ENCODE measurements at places on chromosomes 4 and X.

GRCh38 chr4:75235359-75235951, 278.7 kb downstream of the RCHY1 start:
- no peak for DNase-seq

DNA sequence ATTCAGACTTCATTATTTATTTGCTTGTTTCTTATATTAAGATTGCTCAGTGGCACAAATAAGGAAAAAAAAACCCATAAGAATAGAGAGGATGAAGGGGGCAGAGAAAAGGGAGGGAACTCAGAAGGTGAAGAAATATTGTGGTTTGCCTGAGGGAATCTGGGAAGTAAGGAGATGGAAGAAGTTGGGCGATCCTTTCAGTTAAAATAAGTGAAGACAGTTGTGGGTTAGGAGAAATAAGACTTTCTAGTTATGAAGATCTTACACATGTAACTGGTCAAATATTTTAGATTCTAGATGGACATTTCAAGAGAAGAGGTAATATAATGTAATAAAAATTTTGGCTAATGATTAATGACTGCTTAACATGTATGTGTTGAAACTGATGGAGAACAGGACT, 138.7 kb upstream of the LIMCH1 start:
- no peak for DNase-seq

DNA sequence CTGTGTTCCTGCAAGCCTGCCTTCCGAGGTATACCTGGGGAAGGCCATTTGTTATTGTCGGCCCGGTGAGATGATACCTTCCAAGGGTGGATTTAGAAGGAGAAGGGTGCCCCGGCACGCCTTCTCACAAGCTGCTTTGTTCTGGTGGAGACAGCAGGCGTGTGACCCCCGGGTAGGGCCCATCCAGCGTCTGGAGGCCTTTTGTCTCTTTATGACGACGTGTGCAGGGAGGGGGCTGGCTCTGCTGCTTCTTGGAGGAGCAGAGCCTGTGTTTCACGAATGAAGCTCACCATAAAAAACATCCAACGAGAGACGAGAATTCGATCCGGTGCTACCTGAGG, 45.3 kb downstream of the SHOX start:
- DNase-seq, result no peak

DNA sequence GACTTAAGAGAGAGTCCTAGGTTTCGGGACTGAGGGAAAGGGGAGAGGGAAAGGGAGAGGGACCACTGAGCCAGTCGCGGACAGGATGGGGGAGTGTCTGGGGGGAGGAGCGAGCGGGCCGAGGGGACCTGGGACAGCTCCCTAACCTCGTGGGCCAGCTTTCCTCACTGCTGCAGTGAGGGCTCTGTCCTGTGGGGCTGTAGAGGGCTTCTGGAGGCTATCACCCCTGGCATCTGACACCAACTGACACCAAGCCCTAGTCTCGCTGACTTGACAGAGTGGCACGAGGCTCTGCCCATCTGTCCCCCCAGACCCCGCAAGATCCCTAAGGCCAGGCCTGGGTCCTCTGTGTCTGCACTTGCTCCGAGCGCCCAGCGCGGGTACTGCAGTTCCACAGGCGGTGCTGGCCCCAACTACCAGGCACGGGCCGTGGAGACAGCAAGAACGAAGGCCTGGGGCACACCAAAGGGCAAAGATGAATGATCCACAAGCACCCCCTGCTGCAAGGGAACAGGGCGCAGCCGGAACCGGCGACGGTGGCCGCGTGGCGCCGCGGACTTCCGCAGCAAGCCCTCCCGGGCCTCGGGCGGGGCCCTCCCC, 465 bp downstream of the HAUS7 start:
- no peak for DNase-seq

GRCh38 chr4:48475770-48476169, 7.4 kb upstream of the SLC10A4 start:
- DNase-seq, result no peak

GRCh38 chrX:118225711-118226428, 109.3 kb upstream of the KLHL13 start:
- no peak for DNase-seq

GRCh38 chr4:5969777-5970176, 48.5 kb downstream of the C4orf50 start:
- no peak for DNase-seq

DNA sequence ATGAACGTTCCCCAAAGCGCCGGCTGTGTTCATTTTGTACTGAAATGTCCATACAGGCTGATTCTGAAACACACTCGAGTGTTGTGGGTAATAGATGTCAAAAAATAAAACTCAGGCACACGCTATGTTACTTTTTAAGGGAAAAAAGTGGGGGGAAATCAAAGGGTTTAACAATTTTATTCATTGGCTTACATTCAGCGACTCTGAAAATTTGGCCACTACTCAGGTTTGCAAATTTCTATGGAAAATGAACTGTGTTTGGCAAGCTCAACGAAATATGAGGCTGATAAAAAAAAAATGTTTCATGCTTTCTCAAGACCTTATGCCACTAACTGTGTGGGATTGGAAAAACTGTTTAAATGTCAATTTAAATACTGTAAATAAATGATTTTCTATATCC, 18.5 kb downstream of the AMELX start:
- no peak for DNase-seq

GRCh38 chr4:88803600-88804096, 106.0 kb upstream of the NAP1L5 start:
- DNase-seq, result no peak

DNA sequence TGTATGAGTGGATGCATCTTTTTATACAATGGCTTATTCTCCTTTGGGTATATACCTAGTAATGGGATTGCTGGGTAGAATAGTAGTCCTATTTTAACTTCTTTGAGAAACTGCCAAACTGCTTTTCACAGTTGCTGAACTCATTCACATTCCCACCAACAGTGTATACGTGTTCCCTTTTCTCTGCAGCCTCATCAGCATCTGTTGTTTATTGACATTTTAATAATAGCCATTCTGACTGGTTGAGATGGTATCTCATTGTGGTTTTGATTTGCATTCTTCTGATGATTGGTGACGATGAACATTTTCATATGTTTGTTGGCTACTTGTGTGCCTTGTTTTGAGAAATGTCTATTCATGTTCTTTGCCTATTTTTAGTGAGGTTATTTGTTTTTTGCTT, 687.0 kb upstream of the EPHA5 start:
- DNase-seq, result no peak

DNA sequence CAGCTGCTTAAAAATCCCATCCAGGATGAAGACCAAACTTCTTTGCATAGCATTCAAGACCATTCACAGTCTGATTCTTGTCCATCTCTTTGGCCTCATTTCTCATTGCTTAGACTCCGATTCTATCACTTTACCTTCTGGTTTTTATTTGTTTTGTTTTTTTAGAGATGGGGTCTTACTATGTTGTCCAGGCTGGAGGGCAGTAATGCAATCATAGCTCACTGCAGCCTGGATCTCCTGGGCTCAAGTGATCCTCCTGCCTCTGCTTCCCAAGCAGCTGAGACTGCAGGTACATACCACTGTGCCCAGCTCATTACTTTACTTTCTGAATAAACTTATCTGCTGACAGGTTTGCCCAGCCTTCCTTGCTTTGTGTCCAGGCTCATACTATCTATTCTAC, 152.8 kb downstream of the TMEM164 start:
- no peak for DNase-seq

GRCh38 chr4:14582677-14583076, 419.6 kb upstream of the CPEB2 start:
- DNase-seq, result no peak

- no peak for DNase-seq
These were observed 159.5 kb downstream of the KLHL13 start for GRCh38 chrX:117957128-117957527.

DNA sequence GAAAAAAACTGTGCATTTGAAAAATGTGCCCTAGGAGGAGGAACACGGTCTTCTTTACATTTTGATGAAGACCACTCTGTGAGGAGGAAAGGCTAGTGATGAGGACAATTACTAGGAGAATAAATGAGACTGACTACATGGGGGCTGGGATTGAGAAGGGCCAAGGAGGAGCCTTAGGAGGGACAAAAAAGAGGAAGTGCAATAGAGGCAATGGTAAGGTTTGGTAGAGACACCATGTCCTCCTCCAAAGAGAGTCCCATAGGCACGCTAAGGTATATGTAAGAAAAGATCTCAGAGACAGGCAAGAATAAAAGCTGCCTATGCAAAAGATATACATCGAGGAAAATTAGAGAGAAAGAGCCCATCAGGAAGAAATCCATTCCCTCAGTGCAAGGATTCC, 336.5 kb upstream of the SFRP2 start:
- no peak for DNase-seq

DNA sequence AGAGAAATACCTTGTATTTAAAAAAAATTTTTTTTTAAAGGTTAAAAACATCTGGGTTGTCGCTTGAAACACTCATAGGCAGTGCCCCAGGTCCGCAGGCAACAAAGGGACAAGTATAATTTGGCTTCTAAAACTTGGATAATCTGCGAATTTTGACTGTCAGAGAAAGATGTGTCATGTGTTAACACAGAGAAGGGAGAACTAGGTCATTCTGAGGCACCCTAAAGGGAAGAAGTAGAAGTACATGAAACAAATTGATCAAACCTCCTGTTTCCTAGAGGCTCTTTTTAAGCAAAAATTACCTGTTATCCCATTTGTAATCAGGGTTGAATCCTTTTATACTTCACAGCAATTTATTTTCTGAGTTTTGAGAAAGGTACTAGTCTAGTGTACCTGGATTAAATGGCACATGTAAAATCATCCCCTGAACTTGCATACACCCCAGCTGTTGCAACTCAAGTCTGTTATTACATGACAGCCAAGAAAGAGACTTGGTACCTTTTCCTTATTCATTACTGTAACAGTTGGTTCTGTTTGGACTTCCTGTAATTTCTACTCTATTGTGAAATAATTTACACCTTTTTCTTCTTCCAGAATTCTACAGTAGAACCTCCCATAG, 1.7 kb downstream of the SRD5A3 start:
- no peak for DNase-seq

DNA sequence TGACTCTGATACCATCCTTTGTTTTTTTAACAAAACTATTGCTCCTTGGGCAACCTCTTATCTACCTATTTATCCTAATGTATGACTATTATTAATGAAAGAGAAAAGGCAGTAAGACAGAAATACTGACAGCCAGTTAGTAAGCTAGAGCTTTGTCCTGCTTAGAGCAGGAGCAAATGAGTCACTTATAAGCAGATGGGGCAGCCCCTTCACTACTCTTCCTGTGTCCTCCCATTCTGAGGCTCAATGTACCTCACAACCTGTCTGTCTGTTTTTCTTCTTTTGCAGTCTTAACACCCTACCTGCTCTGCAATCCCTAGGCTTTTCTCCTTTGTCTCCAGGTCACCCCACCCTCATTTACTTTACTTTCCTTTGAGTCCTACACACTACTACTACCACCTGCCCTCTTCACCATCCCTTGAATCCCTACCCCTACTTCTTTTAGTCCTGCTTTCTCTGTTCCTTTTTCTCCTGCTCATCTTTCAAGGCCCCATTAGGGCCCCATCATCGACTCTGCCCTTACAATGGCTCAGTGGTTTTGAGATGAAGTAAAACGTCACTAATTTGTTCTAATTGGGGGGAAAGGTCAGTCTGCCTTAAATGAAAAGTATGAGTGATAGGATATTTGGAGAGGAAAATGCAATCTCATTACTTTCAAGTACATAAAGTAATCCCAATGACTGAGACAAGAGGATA, 294.3 kb downstream of the GUCY2F start:
- DNase-seq, result no peak

- no peak for DNase-seq
These were observed 33.5 kb upstream of the SCRG1 start for GRCh38 chr4:173432430-173432829.

- DNase-seq, result no peak
These were observed 516.7 kb upstream of the SLIT2 start for GRCh38 chr4:19735012-19735411.

DNA sequence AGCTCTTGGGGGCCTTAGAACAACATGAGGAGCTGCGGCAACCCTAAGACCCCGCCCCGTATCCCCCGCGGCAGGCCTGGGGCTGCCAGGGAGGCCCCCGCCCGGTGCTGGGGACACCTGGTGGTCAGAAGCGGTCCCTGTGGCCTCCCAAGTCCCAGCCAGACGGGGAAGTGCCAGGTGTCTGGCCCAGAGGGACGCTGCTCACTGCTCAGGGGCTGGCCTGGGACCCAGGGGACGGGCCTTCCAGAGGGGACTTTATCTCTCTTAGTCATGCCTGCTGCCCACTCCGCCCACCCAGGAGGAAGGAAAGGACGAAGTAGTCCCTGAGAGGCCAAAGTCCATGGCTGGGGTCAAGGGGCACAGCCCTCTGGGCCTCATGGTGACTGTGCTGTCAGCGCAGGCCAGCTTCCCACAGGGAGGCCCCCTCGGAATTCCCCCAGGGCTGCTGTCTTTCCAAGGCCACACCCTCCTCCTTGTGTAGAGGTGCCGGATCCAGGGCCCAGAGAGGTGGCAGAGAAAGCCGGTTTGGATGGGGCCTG, 31.0 kb upstream of the HTRA3 start:
- no peak for DNase-seq

DNA sequence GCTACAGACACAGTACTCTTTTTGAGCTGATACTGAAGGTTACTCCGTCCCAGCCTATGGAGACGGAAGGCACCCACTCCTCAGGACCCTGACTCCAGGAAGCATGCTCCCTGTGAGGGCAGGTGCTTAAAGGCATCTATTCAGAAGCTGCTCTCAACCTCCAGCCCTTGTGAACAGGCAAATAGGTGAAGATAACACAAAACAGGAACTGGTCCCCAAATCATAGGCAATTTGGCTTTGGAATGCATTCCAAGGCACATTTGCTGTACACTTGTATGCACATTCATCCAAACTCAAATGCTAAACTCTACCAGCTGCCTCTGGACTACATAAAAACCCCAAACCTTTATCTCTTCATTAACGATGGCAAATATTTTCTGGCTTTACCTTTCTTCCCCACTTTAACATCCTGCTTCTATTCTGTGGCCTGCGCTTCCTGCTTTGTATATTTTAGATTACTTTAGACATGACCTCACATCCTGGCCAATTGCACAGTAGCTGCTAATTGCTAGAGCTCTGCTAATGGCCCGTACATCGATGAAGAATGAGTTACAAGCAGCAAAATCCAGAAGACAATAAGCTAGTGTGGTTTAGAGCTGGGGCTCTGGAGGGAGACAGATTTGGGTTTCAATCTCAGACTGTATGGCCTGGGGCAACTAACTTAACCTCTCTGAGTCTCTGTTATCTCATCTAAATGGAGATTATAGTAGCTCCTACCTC, 3.2 kb downstream of the SEL1L3 start:
- no peak for DNase-seq
